Liver (tissue), 10 donors: ENCODE measurements at places on chromosomes 5 and 9. TPM values are rescaled to one million over a fixed set of nuclear protein-coding genes. Genes with fewer than 3 reads are reported as not detected.

DNA sequence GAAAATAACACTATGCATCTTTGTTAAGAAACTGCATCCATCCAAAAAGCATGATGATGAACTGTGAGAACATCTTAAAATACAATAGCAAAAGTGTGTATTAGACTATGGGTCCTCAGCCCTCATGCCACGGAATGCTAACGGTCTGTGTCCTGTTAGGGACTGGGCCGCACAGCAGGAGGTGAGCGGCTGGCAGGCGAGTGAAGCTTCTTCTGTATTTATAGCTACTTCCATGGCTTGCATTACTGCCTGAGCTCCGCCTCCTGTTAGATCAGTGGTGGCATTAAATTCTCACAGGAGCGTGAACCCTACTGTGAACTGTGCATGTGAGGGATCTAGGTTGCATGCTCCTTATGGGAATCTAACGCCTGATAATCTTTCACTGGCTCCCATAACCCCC, 129.8 kb downstream of the NXNL2 start:
- no peak for DNase-seq

DNA sequence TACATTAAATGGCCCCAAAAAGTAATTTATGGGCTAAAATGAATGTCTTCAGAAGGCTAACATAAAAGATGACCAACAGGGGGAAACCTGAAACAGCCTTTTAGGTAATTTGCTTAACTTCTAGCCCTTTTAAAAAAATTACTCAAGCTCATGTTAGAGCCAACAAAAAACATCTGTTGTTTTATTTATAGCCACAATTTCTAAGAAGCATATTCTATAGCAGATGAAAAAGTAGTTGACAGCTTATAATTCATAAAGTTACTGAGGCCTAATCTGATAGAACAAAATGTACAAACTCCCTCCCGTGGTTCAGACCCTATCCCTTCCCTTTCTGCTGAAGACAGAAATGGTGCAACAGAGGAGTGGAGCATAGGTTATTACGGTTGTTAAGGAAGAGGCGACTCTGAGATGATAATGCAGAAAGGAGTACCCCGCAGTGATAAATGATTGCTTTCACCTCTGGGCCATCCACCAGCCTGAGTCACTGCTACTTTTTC, 46.1 kb downstream of the PIK3R1 start:
- DNase-seq = no peak

DNA sequence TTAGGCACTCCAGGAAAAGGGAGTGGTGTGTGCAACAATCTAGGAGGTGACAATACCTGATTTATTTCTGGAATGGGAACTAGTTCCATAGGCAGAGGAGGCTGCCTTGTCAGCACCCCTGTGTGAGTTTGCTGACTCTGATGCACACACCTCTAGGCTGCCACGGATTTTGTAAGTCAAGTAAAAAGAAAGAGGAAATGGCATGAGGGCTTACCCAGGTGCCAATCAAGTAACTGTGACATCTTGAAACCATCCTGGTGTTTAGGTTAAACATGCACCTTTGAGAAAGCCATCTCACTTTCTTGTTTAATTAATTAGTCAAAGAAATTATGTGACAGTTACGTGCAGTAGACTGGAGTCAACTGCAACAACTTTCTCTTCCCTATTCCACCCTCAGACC, 32.3 kb upstream of the FAM81B start:
- no peak for DNase-seq

PCDHGA5 gene
- total RNA-seq = 0.50 TPM

RNF20 gene
- 13.9 TPM for total RNA-seq

GRCh38 chr9:77582961-77583576, 65.1 kb downstream of the GNA14 start:
- no peak for DNase-seq

DNA sequence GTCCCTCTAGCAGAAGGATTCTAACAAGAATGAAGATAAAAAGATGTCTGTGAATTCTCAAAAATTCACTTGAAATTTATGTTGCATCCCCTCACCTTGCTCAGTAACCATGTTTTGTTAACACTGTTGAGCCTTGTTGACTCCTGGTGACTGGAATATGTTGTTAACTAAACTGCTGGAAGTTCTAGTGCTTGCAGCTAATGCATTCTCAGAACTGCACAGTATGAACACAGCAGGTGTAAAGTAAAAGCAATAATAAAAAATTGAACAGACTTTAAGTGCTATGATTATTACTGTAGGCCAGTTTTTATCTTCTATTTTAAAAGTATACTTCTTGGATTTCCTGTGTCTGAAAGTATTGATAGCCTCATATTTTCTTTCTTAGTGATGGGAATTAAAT, 388.7 kb upstream of the PTPRD start:
- no peak for DNase-seq

GRCh38 chr9:100341889-100342288, 10.9 kb downstream of the TEX10 start:
- no peak for DNase-seq

TICAM2 gene
- total RNA-seq = 1.3 TPM

TRMT10B gene
- total RNA-seq = 2.1 TPM

- DNase-seq = no peak
These were observed 42.8 kb downstream of the TEX10 start for GRCh38 chr9:100309992-100310391.

AQP7 gene
- total RNA-seq = 4.8 TPM

DNA sequence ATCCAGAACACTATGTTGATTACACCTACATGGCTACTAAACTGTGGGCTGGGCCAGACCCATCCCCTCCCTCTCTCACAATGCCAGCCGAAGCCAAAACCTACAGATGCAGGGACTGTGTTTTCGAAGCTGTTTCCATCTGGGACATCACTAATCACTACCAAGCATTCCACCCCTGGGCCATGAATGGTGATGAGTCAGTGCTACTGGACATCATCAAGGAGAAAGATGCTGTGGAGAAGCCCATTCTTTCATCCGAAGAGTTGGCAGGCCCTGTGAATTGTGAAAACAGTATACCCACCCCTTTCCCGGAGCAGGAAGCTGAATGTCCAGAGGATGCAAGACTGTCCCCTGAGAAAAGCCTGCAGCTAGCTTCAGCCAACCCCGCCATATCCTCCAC, 65.0 kb downstream of the ZNF462 start:
- no peak for DNase-seq

DNM1 gene
- 5.9 TPM for total RNA-seq

GRCh38 chr9:137236238-137236935, 4.7 kb upstream of the TUBB4B start:
- DNase-seq = peak; percentile 92

DNA sequence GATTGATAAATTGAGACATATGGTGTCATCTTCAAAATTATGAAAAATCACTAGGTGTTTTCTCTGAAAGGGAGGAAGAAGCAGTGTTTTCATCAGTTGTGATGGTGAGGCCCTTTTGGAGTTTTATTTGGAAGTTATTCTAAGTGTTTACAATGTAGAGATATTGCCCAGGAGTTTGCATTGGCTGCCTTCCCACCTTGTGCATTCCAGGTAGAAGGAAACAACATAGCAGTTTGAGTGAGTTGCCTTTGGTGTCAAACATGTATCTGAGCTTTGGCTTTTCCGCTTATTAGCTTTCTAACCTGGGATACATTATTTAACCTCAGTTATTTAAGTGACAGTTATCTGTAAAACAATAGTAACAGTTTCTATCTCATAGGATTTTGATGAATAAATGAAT, 122.5 kb downstream of the SCAMP1 start:
- no peak for DNase-seq

GFI1B gene
- total RNA-seq = 53.6 TPM

ISL1 gene
- total RNA-seq = not detected

DNA sequence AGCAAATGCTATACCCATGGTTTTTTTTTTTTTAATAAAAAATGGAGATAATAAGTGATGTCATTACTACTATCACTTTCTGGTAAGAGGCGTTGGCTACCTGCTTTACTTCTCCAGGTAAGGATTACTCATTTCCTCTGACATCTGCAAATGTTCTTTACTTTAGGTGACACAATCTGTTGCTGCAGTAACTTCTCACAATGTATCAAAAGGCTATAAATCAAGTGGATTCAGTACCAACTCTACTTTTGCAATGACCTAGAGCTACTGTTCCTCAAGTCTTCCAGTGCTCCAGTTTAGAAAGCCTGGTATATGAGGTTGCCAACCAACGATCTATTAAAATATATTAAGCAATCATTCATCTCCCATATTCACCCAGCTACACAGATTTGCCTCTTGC, 129.1 kb downstream of the PLK2 start:
- DNase-seq = no peak

FBXL7 gene
- 1.4 TPM for total RNA-seq

- DNase-seq = no peak
These were observed 40.6 kb downstream of the IRX2 start for GRCh38 chr5:2710910-2711309.

GRCh38 chr9:127971357-127972235, 9.2 kb downstream of the EEIG1 start:
- DNase-seq = no peak

DNA sequence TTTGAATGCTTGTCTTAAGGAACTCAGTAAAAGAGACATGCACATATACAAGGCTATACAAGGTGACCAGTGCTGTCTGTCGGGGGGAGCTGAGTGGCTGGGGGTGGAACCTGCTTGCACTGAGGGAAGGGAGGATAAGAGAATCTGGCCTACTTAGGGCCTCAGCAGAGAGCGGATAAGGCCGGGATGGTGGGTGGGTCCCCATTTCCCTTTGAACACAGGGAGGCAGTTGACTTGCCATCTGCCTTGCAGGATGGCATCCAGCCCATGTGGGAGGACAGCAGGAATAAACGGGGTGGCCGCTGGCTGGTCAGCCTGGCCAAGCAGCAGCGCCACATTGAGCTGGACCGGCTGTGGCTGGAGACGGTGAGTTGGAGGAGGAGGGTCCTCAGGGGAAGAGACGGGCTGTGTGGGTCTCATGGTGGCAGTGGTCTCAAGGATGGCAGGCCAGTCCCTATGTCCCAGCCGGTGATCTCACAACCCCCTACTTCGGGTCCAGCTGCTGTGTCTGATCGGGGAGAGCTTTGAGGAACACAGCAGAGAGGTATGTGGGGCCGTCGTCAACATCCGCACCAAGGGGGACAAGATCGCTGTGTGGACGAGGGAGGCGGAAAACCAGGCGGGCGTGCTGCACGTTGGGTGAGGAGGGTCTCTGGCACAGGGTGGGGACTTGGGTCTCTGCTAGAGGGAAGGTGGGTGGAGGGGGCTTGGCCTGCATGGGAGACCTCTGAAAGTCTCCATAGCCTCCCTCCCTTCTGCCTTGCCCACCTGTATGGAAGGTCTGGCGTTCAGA, 2.2 kb upstream of the TSPAN17 start:
- DNase-seq = peak; percentile 57

WHRN gene
- 0.42 TPM for total RNA-seq

CDC20B gene
- total RNA-seq = not detected

- no peak for DNase-seq
These were observed 94.7 kb downstream of the PPARGC1B start for GRCh38 chr5:149824846-149825245.

C9orf153 gene
- total RNA-seq = 0.42 TPM

DNA sequence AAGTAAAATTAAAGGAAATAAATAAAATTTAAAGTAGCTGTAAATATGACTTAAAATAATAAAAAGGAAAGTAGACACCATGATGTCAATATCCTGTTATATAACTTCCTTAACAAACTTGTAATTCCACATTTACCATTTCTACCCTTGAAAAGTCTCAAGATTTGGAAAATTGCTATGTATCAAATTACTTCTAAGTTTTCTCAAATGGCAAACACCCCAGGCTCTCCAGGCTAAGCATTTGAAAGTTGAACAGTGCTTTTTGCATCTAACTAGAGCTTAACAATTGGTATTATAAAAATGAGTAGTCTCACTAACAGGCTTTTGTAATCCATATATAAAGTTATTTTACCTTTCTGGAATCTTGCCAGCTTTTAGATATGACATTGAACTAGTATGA, 41.5 kb upstream of the MACIR start:
- no peak for DNase-seq

TIMD4 gene
- 3.0 TPM for total RNA-seq

GRCh38 chr5:40879163-40879942, 29.9 kb upstream of the C7 start:
- DNase-seq = no peak

SLC1A3 gene
- total RNA-seq = 3.3 TPM

- no peak for DNase-seq
These were observed 80.2 kb upstream of the WWC1 start for GRCh38 chr5:168211245-168211644.

DNA sequence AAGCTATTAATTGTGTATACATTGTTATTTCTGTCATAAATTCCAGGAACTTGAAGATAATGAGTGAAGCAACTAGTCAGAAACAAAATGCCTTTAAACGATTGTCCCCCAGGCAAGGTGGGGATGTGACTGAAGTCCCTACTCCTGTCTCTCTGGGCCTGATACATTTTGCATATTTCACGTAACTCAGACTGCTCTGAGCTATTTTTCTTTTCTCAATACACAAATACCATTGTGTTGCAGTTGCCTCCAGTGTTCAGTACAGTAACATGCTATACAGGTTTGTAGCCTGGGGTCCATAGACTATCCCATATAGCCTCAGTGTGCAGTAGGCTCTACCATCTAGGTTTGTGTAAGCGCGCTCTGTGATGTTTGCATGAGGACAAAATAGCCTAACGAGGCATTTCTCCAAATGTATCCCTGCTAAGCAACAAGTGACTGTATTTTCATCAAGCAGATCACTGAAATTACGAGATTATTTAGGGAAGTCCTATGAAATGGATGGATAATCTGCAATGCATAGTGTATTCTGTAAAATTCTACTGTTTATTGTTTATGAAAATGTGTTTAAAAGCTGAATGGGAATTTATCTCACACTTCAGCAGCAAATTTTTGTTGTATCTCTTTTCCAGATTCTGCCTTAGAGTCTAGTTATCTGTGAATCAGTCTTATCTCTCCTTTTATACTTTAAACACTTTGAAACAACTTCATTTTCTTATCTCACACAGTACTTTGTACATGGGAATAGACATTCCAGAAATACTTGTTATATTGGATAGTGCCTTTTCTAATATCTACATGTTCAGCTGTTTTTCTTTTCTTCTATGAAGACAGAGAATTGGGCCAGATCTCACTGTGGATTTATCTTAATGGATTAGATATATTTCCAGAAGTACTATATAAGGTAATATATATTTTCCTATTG, 150.5 kb downstream of the CD180 start:
- no peak for DNase-seq

DNA sequence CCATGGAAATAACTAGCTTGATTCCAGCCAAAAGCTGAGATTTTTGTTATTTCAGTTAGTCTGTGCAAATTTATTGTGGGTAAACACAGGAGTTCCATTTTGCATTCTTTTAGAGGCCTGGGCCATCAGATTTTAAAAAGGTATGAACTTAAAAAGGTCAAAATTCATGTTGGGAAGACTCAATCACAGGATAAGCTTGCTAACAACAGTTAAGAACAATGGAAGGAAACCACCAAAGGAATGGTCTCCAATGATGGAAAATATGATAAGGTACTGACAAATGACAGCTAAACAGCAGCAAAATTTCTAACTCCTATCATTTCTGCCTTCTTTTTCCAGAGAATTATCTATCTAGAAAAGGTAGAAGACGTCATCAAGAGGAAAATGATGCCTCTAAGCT, 16.0 kb downstream of the ABITRAM start:
- no peak for DNase-seq

WNT8A gene
- not detected for total RNA-seq

BHMT gene
- total RNA-seq = 27.7 TPM

- DNase-seq = no peak
These were observed 289.7 kb upstream of the SEMA6A start for GRCh38 chr5:116864157-116864837.
